ENCODE measurements at places on chromosomes 6 and 20.

DNA sequence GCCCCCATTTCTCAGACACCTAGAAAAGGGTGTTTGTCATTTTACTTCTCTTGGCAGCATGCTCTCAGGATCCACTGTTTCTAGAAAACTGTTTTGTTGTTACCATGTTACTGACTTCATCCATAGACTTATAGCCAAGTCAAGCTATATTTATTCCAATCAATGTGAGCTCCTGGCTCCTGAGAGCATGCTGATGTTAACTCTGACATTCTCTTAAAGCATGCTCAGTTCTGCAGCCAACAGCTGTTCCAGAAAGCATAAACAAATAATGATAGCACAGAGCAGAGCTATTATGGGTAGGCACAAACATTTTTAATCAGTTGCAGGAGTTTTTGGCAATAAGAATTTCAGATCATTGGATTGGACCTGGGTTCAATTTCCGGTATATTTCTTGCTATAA lies 92.4 kb upstream of the CEP85L start:
- no peak for DNase-seq

GRCh38 chr20:25339608-25340007 lies 51.0 kb downstream of the ABHD12 start:
- no peak for DNase-seq

- DNase-seq = no peak
Measured at GRCh38 chr6:82840571-82840970, 225.1 kb downstream of the UBE3D start.

DNA sequence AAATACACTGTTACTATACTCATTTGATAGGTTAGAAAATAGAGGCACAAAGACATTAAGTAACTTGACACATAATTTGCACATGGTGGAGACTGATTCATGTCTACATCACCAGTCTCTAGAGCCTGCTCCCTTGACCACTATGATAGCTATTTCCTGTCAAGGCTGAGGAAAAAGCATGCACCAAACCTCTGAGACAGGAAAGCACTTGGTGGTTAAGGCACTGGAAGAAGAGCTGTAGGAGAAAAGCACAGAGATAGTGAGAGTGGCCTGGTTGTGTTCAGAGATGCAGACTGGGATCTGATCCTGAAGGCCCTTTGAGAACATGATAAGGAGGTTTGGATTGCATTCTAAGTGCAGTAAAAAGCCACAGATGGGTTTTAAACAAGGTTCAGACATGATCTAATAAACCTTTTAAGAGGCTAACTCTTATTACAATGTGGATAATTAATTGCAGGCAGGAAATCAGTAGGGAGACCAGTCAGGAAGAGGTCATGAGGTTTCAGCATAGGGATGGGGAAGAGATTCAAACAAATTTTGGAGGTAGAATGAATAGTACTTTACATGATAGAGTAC lies 168.9 kb downstream of the PHF3 start:
- no peak for DNase-seq

DNA sequence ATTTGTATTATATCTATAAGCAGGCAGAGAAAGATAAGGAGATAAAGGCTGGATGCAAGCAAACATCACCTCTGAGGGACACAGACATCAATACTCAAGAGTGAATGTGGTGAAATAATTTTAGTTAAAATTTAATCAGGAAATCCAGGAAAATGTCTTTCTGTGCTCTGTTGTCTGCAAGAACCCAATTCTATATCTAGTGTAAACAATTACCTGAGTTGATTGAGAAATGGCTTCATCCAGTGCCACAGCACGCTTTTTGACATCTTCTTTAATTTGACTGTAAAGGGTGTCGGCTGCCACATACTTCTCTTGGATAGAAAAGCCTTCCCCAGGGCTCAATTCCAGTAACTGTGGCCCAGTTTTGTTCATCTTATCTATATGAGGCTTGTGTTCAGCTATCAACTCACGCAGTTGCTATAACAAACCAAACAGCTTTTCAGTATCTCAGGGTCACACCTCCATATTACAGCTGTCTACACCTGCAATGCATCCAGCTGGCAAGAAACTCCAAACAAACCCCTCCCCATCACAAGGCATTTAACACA lies 131.6 kb downstream of the DST start:
- no peak for DNase-seq

- DNase-seq = no peak
Measured at GRCh38 chr20:53576195-53576580, 17.5 kb downstream of the ZNF217 start.

DNA sequence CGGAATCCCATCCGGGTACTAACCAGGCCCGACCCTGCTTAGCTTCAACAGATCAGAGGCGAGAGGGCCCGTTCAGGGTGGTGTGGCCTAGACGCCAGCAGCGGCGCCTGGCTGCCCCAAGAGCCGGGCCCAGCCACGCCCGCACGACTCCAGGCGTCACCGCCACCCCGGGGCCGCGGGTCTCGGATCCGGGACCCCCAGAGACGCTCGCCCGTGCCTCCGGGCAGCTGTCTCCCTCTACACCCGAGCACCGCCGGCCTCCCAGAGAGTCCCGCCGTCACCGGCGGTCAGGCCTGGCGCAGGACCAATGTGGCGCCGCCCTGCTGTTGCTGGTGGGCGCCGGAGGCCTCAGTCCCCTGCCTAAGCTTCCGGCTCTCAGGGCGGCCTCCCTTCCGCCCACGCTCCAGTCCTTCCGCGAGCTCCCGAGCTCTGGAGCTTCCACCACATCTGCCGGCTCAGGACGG lies 441.2 kb upstream of the DEFB115 start:
- no peak for DNase-seq

DNA sequence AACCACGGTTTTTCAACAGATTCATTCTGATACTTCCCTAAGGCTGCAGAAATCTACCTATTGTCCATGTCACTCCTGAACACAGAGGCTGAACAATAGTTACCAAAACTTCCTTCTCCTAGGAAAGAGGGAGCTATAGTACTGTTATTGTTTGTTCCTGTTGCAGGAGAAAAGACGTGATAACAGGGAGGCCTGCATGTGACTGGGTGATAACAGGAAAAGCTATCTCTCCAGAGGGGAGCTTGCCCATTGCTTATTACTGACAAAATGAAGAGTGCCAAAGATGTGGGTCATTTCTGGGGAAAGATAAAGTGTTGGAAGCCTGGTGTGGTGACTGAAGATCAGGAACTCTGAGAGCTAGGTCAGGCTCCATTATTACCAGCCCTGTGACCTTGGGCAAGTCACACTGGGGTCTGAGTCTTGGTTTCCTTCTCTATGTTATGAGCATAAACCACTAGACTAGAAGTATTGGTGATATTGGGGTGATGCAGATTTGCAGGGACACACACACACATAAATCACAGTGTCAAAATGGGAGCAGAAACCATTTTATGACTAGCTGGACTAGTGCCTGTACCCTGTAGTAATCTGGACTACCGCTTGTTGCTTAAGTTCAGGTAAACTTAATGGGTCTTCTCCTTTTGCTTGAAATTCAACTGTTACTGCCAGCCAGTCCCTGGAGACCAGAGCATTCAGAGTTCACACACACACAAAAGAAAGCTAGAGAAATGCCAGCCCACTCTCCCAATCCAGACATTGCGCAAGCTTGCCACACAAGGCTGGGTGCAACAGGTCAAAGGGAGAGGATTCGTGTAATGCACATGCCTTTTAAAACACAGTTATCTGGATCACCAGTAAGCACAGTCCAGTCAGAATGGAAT lies 136.0 kb upstream of the CNR1 start:
- DNase-seq = no peak

DNA sequence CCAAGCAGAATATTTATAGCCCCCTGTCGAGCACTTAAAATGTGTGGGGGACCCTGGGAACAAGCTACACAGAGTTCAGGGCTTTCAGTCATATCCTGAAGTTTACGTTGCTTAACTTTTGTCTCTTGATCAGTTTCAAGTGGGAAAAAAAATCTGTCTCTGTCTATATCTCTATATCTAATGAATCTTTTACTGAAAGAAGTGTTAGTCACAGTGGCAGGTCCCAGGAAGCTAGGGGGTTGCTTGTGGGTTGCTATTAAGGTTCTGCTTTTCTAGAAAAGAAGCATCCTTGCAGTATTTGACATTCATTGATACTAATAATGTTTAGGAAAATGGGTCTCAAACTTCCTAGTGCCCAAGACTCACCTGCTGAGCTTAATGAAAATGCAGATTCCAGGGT lies 76.7 kb upstream of the CLDN20 start:
- DNase-seq = peak; percentile 29

- DNase-seq = no peak
Measured at GRCh38 chr6:119346936-119347335, 2.6 kb downstream of the MAN1A1 start.

DNA sequence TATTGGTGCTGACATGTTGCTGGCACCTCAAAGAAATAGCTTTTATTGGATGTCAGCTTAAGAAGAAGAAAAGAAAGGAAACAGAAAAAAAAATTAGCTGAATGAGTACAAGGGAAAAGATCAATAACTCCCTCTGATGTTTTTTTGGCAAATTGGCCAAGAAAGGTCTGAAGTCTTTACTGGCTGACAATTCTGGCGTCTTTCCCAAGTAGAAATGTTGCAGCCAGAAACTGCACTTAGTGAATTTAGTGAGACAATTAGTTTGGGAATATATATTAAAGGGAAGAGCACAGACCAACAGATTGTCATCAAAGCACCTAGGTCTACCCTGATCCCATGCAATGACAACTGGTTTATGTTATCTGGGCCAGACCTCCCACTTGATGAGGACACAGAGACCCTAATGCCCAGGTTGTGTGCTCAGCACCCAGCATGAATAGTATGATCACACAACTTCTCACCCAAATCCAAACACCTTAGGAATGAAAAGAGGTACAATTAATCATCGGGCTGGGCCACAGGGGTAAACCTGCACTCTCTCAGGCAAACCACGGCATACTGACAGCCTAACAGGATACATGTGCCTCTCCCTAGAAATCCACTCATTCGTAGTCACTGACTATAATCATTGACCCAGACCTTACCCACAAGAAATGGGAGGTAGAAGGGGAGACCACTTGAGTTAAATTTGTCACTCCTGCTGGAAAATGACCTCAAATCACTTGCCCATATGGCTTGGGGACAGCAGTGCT lies 612.3 kb upstream of the ARID1B start:
- DNase-seq = peak; percentile 4

- DNase-seq = no peak
Measured at GRCh38 chr6:146583966-146584365, 14.8 kb upstream of the ADGB start.

GRCh38 chr6:148854992-148855391 lies 108.2 kb downstream of the UST start:
- DNase-seq = no peak

DNA sequence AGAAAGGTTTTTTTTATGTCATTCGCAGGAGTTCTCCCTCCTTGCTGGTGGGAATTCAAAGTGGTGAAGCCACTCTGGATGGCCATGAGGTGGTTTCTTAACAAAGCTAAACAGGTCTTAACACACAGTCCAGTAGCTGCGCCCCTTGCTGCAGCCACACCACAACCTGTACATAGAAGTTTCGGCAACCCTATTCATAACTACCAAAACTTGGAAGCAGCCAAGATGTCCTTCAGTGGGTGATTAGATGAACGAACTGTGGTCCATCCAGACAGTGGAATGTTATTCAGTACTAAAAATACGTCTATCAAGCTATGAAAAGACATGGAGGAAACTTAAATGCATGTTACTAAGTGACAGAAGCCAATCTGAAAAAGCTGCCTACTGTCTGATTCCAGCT lies 78.9 kb downstream of the FAM120B start:
- DNase-seq = no peak

GRCh38 chr6:130159956-130160355 lies 62.8 kb downstream of the SAMD3 start:
- DNase-seq = no peak

- DNase-seq = no peak
Measured at GRCh38 chr6:72466971-72467566, 154.8 kb upstream of the KCNQ5 start.

DNA sequence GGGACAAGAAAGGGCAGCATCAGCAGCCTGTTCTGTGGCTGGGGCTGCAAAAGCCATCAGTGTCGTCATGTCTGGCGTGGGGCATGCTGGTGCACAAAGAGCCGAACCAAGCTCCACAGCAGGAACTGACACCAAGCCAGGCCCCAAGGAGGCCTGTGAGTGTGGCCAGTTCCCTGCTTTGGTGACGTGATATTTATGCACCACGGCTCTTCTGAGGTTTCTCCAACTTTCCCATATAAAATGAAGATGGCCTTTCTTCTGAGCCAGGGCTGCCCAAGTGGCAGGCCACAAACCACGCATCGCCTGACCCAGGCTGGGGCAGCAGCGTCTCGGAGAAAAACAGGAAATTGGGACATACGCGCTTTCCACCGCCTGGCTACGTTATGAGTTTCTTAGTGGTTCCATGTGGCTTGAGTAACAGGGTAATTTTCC lies 109.9 kb downstream of the RIN2 start:
- no peak for DNase-seq

DNA sequence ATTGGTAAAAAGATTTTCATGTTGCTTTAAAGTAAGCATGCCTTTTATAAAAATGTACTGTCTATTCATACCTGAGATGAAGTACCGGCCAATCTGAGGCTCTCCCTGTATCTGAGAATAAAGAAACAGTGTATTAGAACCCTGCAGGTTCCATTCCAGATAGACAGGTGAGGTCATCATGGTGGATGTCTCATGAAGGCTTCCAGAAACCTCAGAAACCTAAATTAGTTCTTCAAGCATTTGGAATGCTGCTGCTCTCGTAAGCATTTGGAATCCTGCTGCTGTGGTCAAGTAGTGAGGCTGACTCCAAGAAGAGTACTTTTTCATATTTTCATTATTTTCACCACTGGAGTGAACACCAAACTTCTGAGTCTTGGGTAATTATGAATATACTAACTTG lies 642.3 kb downstream of the MAFB start:
- DNase-seq = no peak

DNA sequence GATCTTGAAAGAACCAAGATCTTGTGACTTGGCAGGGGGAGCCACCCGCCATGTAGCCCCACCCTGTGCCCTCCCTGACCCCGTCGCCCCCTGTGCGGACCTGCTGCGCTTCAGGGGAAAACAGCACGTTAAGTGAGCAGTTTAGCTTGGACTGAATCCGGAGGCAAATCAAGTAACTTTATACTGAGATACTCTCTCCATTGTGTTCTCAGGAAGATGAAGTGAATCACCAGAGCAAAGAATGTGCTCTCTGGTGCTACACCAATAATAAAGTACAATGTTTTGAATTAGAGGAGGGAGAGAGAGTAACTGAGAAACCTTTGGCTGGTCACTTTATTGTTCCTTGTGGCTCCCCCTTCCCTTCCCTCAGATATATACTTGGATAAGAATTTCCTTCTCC lies 83.4 kb downstream of the TXNDC5 start:
- DNase-seq = no peak

DNA sequence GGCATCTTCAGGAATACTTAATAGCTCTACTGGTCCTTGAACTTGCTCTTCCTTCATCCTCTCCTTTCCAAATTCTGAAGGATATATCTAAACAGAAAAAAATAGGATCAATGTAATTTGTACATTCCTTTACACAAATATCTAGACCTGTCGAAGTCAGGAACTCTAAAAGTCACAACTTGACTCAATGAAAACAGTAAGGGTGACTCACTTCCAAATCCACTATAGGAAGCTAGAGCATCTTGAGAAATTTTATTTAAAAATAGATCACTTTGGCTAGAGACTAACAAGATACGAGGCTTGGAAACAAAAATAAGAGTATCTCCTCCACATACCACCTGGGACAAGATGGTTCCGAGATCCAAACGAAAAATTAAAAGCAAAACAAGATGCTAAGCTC lies 12.2 kb downstream of the ESF1 start:
- DNase-seq = no peak

- no peak for DNase-seq
Measured at GRCh38 chr6:82711105-82711827, 347.6 kb downstream of the TPBG start.

- no peak for DNase-seq
Measured at GRCh38 chr6:40661726-40662125, 74.6 kb upstream of the LRFN2 start.

Data from activated CD4-positive, alpha-beta T cell treated with anti-CD3 and anti-CD28 coated beads for 48 hours (primary cell).